Naive thymus-derived CD4-positive, alpha-beta T cell (primary cell): ENCODE measurements at places on chromosomes 12 and 14. TPM values are rescaled to one million over a fixed set of nuclear protein-coding genes. Genes with fewer than 3 reads are reported as not detected.

Gene CFAP251
- total RNA-seq, result 0.70 TPM

- DNase-seq, result no peak
These were observed 69.9 kb downstream of the FOXN4 start for GRCh38 chr12:109239179-109239578.

GRCh38 chr12:95701275-95701674, 89.3 kb downstream of the NTN4 start:
- DNase-seq, result no peak

- DNase-seq, result no peak
These were observed 24.5 kb upstream of the KIF21A start for GRCh38 chr12:39467432-39467870.

GRCh38 chr12:66345956-66346355, 43.7 kb downstream of the HELB start:
- DNase-seq, result no peak
